ENCODE measurements at places on chromosomes 5 and 9. TPM values are rescaled to one million over a fixed set of nuclear protein-coding genes. Genes with fewer than 3 reads are reported as not detected.
A peak's percentile ranks its signal among the peaks of the same experiment; 100 is the strongest.

Gene SPATA31D4
- not detected for total RNA-seq

Gene GAPVD1
- total RNA-seq, result 46.2 TPM

Gene LCN10
- total RNA-seq, result not detected

Gene ITGA1
- 228 TPM for total RNA-seq

Gene TCF7
- 1.2 TPM for total RNA-seq

Gene TOR1A
- 45.3 TPM for total RNA-seq

Gene SLC24A2
- total RNA-seq, result not detected

Gene SPATA31D3
- not detected for total RNA-seq

Gene NRARP
- total RNA-seq, result 6.7 TPM

Gene PCDHB5
- 10.2 TPM for total RNA-seq

Gene CCNI2
- not detected for total RNA-seq

Gene C1QTNF3
- 2.6 TPM for total RNA-seq

DNA sequence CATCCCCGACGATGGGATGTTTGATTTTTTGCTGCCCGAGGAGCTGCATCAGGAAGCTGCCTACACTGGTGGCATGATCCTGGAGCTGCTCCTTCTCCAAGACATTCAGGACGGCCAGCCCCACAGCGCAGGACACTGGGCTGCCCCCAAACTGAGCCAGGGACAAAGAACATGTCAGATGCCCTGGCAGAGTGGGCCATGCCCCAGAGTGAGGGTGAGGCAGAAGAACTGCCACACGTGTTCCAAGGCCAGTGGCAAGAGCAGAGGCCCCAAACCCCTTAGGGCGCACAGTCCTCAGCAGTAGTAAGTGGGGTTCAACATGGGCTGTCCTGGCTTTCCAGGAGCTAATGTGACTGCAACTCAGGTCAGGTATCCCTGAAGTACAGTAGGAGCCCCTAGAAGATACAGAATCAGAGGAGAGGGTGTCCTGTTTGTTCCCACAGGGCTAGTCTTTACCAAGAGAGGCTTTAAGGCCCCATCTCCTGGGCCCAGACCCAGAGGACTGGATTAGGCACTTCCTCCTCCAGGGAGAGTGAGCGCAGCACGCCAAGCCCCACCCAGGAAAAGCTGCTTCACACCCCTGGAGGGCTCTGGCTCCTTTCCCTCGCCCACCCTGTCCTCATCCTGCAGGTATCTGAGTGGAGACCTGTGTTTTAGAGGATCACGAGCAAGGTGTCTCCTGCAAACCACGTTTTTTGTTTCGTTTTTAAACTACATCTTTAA lies 11.1 kb downstream of the HNRNPAB start:
- DNase-seq, result peak; percentile 76

GRCh38 chr5:31273631-31274378 lies 80.3 kb downstream of the CDH6 start:
- DNase-seq, result no peak

DNA sequence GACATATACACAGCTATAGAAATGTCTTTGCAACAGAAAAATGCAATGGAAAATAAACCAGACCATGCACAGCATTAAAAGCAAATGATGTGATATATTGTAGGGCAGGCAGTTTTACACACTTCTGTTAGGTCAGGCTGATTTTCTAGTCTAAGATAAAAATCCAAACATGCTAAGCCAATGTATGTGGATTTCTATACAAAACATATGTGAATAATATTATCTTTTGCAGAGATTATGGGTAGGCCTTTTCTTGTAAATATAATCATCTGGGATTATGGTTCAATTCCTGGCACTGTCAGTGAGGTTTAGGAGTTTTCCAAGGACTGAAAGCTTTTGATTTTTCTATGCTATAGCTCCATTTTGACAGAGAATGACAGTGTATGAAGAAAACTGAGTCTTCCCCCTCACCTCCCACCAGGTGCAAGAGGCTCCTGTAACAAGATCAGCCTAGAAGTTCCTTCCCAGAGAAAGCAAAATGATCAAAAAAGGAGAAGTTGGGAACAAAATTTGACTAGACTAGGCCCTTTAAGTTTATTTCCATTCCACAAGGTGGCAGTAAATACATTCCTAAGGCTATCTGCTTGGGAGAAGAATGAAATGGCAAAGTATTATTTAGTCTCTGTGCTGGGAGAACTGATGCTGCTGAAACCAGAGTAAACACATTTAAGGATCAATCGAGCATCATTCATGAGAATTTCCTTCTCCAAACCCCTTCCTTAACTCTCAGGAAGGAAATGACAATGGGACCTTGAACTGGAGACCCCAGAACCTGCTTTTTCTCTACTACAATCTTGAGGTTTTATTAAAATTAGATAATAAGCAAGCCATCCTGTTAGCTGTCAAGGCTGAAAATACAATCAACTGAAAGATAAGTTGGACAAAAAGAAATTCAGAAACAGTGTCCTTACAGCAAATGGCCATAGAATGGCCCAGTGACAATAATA lies 133.0 kb upstream of the TUT7 start:
- DNase-seq, result no peak

DNA sequence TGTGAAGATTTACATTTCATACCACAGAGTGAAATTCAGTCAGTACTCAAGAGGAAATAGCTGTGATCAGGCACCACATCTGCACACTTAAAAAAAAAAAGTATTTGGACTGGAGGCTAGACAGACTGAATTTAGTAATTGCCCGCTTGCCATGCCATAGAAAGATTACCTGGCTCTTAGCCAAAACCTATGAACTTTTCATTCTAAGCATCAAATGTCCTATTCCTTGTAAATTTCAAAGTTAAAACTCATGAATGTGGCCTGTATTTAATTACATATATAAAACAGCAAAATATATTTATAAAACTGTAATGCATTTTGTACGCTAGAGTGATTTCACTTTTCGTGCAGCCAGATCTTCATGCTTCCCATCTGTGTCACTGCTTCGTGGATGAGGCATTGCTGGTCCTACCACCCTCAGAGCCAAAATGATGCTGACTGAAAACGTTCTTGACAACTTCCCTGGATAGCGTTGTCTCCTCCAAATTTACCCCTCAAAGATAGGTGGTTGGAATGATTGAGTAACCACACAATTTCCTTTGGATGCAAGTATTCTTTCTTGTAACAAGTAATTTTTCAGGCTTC lies 447.9 kb upstream of the SGCD start:
- no peak for DNase-seq

DNA sequence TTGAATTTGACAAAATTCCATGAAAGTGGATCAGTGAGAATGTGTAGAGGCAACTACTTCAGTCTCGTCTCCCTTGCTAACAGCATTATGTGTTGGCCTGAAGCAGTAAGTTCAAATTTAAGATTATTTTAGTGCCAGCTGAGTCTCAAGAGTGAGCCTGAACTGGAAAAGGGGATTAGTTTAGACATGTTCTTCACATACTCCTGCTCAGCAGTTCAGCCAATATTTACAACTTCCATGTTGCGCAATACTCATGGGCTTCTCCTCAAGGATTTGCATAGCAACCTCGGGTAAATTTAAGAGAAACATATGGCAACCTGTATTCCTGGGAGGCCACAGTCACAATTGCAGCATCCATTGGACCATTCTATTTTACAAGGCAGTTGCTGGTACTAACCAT lies 553.8 kb downstream of the PTPRD start:
- DNase-seq, result no peak

GRCh38 chr5:134143944-134144941 lies 29.8 kb downstream of the TCF7 start:
- peak; percentile 50 for DNase-seq

- peak; percentile 68 for DNase-seq
Observed at GRCh38 chr9:133971981-133972941, 19.9 kb downstream of the VAV2 start.

DNA sequence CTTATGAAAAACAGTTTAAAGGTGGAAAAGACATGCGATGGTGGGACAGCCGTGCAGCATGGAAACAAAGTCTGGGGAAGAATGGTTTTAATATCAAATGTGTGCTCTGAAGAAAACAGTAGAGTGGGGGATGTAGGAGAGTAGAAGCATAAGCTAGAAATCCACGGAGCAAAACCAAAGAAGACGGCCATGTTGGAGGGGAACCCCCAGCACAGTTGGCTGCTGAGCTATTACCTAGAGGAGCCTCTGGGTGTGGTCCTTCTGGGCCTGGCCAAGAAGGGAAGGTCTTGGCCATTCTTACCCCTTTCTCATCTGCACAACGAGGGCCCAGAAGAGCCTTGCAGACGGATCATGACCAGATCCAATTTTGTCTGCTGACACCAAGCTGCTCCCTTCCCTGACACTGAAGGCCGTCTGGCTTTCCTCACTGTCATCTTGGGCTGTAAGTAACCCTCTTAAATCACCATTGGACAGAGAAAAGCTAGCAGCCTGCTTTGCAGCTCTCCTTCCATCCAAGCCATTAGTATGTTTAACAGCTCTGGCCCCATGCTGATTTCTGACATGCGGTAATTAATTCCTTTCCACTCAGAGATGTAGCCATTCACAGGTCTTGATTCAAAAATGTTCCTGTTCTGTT lies 189.5 kb downstream of the SEC61B start:
- no peak for DNase-seq

- no peak for DNase-seq
Observed at GRCh38 chr5:82100303-82101077, 128.7 kb downstream of the ATG10 start.

DNA sequence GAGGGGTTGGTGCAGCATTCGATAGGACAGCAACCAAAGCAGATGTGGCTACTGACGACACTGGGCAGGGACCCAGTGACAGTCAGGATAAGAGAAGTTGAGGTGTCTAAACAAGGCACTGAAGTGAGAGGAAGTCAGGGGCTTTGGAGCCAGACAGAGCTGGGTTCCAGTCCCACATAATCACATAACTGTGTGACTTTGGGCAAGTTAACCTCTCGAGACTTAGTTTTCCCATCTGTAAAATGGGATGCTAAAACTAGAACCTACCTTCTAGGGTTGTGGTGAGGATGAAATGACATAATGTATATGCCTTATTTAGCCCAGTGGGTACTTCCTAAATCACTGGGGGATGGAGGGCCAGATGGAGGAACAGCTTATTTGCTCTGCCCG lies 3.1 kb downstream of the ANGPTL2 start:
- no peak for DNase-seq

GRCh38 chr9:90167914-90168313 lies 474.7 kb downstream of the DIRAS2 start:
- no peak for DNase-seq

GRCh38 chr9:18253950-18254349 lies 220.0 kb upstream of the ADAMTSL1 start:
- no peak for DNase-seq

GRCh38 chr5:140926443-140927227 lies 536 bp downstream of the PCDHAC1 start:
- DNase-seq, result peak; percentile 97

DNA sequence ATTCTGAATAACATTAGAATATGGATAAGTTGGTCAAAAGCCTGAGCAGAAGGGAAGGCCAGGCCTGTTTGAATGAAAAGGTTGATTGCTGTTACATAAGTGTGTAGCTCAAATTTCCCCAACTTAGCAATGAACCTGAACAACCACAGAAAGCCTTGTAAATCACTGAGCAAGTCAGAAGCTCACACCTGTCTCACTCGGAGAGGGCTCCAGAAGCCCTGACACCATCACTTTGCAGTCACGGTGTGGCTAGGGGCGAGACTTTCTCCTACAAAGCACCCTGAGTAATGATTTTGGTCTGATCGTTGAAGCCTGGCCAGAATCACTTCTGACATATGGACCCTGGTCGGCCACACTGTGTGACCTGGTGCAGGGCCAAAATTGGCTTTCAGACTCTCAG lies 62.0 kb downstream of the MTX3 start:
- DNase-seq, result no peak

DNA sequence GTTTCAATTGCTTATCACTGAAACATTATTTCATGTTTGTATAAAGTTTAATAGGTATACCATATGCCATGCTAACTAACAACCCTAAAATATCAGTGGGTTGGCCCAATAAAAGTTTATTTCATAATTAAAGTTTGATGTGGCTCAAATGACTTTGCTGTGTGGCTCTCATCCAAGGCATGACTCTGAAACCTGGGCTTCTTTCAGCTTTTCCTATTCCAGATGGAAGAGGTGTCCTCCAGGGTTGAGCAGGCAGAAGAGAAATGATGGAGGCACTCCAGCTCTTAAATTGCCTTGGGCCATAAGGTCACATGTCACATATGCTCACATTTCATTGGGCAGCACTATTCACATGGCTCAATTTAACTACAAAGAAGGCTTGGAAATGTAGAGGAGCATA lies 101.9 kb downstream of the MACIR start:
- DNase-seq, result no peak

DNA sequence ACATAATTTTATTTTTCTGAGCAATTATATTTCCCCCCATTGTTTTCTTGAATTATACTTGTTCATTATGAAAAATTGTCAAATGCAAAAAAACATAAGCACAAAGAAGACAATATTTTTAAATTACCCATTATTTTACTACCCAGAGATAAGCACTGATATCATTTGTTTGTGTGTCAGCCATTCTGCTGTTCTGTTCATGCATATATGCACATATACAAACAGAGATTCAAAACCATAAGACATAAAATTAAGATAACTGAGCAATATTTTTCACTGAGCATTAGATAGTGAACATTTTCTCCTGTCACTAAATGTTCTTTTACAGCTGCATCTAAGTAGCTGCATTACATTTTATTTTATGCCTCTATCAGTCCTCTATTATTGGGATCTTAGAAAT lies 35.6 kb downstream of the PAM start:
- DNase-seq, result no peak

- no peak for DNase-seq
Observed at GRCh38 chr5:83277953-83278352, 193.6 kb upstream of the VCAN start.

GRCh38 chr9:123346026-123346425 lies 10.0 kb upstream of the CRB2 start:
- DNase-seq, result no peak

- no peak for DNase-seq
Observed at GRCh38 chr5:2204366-2205184, 321.9 kb upstream of the IRX4 start.

- no peak for DNase-seq
Observed at GRCh38 chr9:38622951-38623350, 2.6 kb upstream of the ANKRD18A start.
